ENCODE measurements at places on chromosomes 12 and 14.
A peak's percentile ranks its signal among the peaks of the same experiment; 100 is the strongest.

DNA sequence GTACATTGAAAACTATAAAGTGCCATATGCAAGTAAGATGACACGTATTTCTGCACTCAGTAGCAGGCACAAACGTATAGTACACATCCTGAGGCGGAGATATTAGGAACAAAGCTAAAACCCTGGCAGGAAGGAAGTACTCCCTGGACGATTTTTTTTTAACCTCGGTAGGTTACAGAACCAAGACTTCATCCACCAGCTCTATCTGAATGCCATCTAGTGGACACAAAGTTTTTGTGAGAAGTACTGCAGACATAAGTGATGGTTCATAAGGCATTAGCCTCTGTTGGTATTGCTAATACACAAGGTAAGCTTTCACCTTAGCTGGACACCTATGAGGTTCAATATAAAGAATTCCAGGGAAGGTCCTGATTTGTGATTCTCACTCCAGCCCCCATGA, 83.0 kb upstream of the CCDC196 start:
- no peaks in the 10 kb centered on the region for H3K36me3 ChIP-seq
- no peaks in the 10 kb centered on the region for H3K27me3 ChIP-seq

- no peaks in the 10 kb centered on the region for H3K36me3 ChIP-seq
- peaks cover 20% of the 10 kb centered on the region for H3K27me3 ChIP-seq
- H3K27ac ChIP-seq, result no peak overlapping the region
- no peaks in the 10 kb centered on the region for H3K4me1 ChIP-seq
- no peak for DNase-seq
- H3K4me3 ChIP-seq, result no peak overlapping the region
Observed at GRCh38 chr14:95814363-95815225, 62.0 kb upstream of the TUNAR start.

DNA sequence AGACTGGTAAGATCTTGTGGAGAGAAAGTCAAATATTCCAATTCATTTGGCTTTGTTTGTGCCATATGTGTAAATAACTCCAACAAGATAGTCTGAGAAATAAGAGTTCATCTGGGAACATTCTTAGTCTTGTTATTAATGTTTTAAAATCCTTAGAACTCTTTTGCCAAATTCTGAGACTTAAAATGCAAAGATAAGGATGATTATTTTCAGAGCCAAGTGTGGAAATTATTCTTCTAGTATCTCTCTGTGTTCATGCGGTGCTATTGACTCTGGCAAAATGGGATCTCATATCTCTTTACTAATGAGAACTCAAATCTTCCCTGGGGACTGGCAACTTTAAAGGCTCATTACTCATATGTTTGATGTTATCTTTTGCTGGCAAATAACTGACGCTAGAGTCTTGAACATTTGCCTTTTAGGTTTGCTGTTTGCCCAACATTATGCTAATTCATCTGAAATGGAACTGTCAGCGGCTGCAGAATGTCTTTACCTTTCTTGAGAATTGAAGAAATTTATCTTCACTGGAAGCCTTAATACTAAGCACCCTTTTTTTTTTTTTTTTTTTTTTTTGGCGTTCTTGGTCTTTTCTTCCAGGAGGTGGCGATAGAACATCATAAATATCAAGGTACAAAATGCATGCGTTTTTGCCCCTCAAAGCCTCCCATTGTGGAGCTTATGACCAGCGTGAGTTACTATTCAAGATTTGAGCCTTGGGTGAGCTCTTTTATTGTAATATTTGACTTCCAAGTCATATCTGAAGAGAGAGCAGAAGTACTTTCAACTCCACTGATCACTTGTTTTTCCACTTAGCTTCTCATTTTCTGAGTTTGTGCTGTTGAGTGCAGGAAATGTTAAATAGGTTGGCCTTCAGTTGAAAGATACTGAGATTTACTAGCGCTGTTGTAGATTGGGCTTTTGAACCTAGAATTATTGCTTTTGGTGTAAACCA, 86.5 kb downstream of the CAND1 start:
- peaks cover 22% of the 10 kb centered on the region for H3K4me1 ChIP-seq
- no peak for DNase-seq
- no peak overlapping the region for H3K4me3 ChIP-seq

DNA sequence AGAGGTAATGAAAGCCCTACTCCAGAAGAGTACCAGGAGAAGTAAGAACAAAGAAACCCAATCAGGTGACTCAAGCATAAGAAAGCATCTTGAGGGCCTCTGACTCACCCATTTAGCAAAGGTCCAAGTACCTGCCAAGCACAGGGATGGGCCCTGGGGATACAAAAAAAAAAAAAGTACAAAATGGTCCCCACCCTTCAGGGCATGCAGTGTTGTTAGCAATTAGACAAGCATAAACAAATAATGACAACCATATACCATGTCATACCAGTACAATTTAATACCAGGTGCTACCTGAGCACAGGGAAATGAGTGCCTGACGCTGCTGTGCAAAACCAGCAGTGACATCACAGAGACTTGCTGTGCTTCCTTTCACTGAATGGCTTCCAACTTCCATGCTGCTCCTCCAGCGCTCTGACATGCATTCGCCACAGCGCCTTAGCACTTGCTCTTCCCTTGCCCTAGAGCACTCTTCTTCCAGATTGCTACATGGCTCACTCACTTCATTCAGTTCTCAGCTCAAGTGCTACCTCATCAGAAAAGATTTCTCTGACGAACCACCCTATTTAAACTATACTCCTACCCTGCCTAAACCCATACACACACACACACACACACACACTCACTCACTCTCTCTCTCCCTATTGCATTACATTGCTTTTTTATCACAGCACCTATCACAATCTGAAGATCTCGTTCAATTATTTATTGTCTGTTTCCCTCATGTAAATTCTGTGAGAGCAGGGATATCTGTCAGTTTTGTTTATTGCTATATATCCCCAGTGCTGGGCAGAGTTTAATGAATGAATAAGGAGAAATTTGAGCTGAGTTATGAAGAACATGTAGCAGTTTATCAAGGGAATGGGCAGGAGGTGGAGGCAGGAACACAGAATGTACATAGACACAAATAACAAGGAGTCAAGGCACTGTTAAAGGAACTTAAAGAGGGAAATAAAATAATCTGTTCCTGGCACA, 12.9 kb upstream of the EPS8 start:
- no peak overlapping the region for H3K4me3 ChIP-seq
- no peaks in the 10 kb centered on the region for H3K36me3 ChIP-seq
- no peak for DNase-seq
- no peaks in the 10 kb centered on the region for H3K4me1 ChIP-seq

- H3K27me3 ChIP-seq, result no peaks in the 10 kb centered on the region
- H3K4me3 ChIP-seq, result no peak overlapping the region
- DNase-seq, result no peak
- H3K4me1 ChIP-seq, result no peaks in the 10 kb centered on the region
- H3K27ac ChIP-seq, result no peak overlapping the region
Observed at GRCh38 chr14:62939970-62940369, 105.3 kb downstream of the KCNH5 start.

- H3K4me1 ChIP-seq, result no peaks in the 10 kb centered on the region
- H3K27me3 ChIP-seq, result no peaks in the 10 kb centered on the region
- H3K27ac ChIP-seq, result no peak overlapping the region
- DNase-seq, result no peak
Observed at GRCh38 chr12:46653311-46653710, 172.5 kb downstream of the SLC38A4 start.

DNA sequence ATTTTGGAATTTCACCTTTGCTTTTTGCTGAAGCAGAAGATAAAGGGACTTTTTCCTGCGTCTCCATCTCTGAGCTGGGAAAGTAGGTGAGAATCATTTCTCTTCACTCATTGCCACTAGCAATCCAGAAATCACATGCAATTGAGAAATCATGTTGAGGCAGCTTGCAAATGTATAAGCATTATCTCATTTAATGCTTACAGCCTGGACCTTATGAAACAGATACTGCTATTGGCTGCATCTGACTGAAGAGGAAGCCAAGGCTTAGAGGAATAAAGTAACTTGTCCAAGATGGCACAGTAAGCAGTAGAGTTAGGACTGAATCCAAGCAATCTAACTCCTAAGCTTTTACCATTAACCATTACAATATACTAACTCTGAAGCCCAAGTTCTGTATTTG, 122.4 kb downstream of the FIGNL2 start:
- H3K4me3 ChIP-seq, result no peak overlapping the region
- H3K27ac ChIP-seq, result no peak overlapping the region
- H3K27me3 ChIP-seq, result peaks cover 23% of the 10 kb centered on the region
- no peak for DNase-seq
- no peaks in the 10 kb centered on the region for H3K36me3 ChIP-seq

DNA sequence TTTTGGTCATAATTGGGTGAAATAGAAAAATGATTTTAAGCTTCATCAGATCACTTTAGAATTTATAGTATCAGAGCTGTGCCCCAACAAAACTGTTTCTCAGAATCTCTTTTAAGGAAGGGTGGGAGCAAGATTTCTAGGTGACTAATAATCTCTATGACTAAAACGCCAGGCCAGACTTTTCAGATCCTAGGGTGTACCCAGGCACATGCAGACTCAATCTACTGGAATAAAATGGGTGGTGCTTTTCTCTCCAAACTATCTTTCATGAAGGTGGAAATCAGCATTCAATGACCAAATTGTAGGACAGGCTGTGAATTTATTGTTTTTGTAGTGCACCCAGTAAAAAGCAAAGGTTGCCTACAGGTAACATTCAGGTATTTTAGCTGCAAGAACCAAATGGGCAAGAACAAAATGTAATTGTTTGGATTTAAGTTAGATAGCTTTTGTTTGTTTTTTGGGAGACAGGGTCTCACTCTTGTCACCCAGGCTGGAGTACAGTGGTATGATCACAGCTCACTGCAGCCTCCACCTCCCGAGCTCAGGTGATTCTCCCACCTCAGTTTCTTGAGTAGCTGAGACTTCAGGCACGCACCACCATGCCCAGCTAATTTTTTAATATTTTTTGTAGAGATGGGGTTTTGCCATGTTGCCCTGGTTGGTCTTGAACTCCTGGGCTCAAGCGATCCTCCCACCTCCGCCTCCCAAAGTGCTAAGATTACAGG, 49.5 kb downstream of the PPP2R5C start:
- H3K4me3 ChIP-seq, result peak overlapping the region; percentile 73
- no peak for DNase-seq
- peak overlapping the region; percentile 97 for H3K27ac ChIP-seq

DNA sequence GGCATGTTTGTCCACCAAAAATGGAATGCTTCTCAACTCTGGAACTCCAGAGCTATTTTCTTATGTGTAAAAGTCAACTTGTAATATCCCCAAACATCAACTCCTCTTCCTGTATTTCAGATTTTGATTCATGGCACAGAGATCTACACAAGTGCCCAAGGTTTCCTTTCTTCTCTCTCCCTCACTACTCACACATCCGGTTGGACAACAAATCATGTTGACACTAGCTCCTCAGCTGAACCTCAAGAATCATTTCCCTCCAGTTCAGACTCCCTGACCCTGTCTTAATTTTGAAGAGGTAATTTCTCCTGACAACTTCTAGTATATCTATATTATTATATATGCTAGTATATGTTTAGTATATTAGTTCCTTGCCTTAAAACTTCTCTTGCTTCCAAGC, 485.4 kb upstream of the CCDC196 start:
- no peak overlapping the region for H3K4me3 ChIP-seq
- H3K27ac ChIP-seq, result no peak overlapping the region
- no peaks in the 10 kb centered on the region for H3K27me3 ChIP-seq
- H3K4me1 ChIP-seq, result no peaks in the 10 kb centered on the region
- no peak for DNase-seq

DNA sequence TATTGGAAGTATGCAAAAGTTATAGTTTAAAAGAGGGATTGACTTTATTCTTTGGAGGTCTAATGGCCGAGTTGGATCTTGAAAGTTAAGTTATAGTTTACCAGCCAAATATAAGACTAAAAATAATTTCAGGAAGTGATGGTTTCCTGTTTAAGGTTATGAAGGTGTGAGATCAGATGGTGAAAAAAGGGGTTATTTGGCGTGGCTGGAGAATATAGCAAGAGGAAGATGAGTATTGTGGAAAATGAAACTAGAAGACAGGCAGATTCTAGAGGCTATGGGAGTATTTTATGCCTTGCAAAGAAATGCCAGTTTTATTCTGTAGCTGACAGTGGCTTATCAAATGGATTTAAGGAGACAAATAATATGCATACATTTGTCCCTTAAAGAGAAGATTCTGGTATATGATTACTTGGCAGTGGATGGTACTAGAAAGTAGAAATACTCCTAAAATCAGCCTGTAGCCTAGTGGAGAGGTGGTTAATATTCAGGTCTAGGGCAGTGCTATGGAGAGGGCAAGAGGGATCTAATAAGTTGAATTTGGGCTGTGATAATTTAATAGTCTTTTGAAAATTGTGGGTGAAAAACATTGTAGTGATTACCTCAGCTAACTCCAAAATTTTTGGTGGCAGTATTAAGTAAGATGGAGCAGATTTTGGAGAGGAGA, 1091.8 kb upstream of the ATXN7L3B start:
- H3K4me1 ChIP-seq, result no peaks in the 10 kb centered on the region
- H3K27me3 ChIP-seq, result no peaks in the 10 kb centered on the region
- H3K27ac ChIP-seq, result no peak overlapping the region
- no peaks in the 10 kb centered on the region for H3K36me3 ChIP-seq
- no peak overlapping the region for H3K4me3 ChIP-seq

- H3K4me1 ChIP-seq, result no peaks in the 10 kb centered on the region
- no peak for DNase-seq
- H3K36me3 ChIP-seq, result no peaks in the 10 kb centered on the region
- H3K4me3 ChIP-seq, result no peak overlapping the region
- H3K27ac ChIP-seq, result no peak overlapping the region
Observed at GRCh38 chr12:127108360-127109215, 1158.4 kb upstream of the TMEM132C start.

DNA sequence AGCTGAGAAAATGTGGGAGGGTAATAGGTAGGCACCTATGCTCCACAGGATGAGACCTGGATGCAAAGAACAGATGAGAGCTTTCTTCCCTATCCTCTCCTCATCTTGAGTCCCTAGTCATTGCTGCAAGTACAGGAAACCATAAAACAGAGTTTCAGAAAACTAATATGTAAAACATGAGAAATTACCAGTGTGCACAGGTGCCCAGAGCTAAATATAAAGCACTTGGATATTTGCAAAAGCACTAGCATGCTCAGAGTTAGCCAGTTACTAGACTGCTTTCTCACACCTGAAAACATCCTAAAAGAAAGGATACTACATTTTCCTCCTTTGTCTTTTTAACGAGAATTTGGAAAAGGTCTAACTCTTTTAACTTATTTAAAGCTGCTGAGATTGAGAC, 324.3 kb downstream of the DAD1 start:
- peak overlapping the region; percentile 90 for H3K27ac ChIP-seq
- H3K4me1 ChIP-seq, result peaks cover 50% of the 10 kb centered on the region
- H3K4me3 ChIP-seq, result no peak overlapping the region
- no peaks in the 10 kb centered on the region for H3K27me3 ChIP-seq
- DNase-seq, result no peak
- H3K36me3 ChIP-seq, result no peaks in the 10 kb centered on the region

DNA sequence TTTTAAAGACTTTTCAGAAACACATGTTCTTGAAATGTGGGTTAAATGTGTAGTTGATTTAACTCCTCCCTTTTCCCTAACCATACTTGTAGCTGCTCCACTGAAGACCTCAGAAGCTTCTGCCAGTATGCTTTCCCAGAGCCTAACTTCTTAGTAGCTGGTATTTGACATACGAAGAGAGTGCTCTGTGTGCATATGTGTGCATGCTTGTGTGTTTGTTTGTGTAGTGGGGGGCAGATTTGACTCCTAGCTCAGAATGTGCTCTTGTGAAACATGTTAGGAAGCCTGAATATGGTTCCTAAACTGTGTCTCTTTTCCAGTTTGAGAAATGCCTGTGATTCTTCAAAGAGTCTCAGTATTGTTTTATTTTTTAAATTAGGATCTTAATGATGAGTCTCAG, 420.4 kb downstream of the PCNX1 start:
- H3K27ac ChIP-seq, result peak overlapping the region; percentile 8
- H3K4me1 ChIP-seq, result peaks cover 24% of the 10 kb centered on the region
- H3K4me3 ChIP-seq, result no peak overlapping the region
- H3K36me3 ChIP-seq, result no peaks in the 10 kb centered on the region

All from tibial artery (tissue), 4 donors.